ENCODE measurements at places on chromosomes 1 and 21.

GRCh38 chr1:84278905-84279304 is 22.6 kb upstream of the SAMD13 start:
- no peak for DNase-seq

- no peak for DNase-seq
Measured at GRCh38 chr1:111654839-111655238, 35.2 kb downstream of the RAP1A start.

DNA sequence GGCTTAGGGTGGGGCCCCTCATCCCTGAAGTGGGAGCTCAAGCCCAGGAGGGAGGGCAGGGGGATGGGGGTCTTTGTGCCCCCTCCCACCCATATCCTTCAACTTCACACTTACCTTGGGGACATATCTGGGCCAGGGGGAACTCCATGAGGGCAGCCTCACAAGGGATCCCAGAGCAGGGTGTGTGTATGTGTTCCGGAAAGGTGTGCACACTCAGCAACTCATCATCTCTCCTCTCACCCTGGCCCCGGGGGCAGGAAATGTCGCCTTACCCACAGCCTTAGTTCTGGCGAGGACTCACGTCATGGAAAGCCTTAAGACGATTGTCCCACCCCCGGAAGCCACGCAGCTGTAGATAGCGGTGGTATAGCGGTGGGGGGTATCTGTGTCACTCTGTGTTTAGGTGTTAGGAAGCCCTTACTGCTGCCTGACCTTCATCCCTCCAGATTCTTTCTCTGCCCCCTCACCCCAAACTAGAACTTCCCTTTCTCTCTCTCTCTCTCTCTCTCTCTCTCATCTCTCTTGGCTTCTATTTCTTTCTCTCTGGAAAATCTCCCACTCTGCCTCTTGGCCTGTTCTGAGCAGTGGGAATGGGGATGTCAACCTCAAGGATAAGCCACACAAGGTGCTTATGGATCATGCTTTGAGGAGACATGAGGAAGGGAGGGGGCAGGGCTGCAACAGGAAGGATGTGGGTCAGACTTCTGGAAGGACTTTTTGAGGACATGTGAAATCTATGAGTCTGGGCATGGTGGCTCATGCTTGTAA is at the start of gene SH2D2A:
Gene SH2D2A (minus strand): TSS at position 288 of the 768 bp plus-strand sequence. CDS start 140 bp downstream, at position 148.
- peak; percentile 96 for DNase-seq

DNA sequence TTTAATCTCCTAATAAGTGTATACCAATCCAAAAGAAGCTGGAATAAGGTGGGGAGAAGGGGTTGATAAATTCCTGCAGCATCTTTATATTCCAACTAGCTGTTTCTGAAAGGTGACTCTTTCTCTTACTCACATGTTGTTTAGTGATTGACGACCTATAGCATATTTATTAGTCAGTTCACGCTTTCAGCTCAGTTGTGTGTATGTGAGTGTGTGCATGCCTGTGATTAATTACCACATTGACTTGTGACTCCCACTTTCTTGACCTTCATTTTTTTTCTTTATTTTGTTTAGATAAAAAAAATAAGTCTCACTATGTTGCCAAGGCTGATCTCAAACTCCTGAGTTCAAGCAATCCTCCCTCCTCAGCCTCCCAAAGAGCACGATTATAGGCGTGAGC is 44.4 kb downstream of the ATP2B4 start:
- no peak for DNase-seq

GRCh38 chr1:15148475-15148874 is 5.1 kb upstream of the TMEM51 start:
- no peak for DNase-seq

- peak; percentile 45 for DNase-seq
Measured at GRCh38 chr1:21534674-21535378, 25.6 kb downstream of the ALPL start.

GRCh38 chr21:43721206-43721605 is 2.3 kb downstream of the PDXK start:
- no peak for DNase-seq

DNA sequence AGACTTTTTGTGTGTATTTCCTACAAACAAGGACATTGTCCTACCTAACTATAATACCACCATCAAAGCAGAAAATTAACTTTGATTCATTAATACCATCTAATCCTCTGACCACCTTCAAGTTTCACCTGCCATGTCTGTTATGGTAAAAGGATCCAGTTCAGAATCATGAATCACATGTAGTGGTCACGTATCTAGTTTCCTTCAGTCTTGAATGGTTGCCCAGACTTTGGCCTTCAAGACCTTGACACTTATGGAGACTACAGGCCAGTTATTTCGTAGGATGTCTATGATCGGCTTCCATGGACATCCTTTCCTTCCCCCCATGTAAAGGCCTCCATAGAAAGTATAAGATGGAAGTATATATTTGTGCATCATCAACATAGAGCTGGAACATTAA is 10.4 kb upstream of the IFNAR2 start:
- no peak for DNase-seq

- peak; percentile 61 for DNase-seq
Measured at GRCh38 chr1:155981266-155982088, 3.1 kb upstream of the ARHGEF2 start.

- no peak for DNase-seq
Measured at GRCh38 chr21:27306791-27307775, 340.2 kb upstream of the ADAMTS5 start.
